ENCODE measurements at places on chromosomes 1 and 21.

- no peak for DNase-seq
Observed at GRCh38 chr21:41245509-41246135, 71.0 kb upstream of the FAM3B start.

DNA sequence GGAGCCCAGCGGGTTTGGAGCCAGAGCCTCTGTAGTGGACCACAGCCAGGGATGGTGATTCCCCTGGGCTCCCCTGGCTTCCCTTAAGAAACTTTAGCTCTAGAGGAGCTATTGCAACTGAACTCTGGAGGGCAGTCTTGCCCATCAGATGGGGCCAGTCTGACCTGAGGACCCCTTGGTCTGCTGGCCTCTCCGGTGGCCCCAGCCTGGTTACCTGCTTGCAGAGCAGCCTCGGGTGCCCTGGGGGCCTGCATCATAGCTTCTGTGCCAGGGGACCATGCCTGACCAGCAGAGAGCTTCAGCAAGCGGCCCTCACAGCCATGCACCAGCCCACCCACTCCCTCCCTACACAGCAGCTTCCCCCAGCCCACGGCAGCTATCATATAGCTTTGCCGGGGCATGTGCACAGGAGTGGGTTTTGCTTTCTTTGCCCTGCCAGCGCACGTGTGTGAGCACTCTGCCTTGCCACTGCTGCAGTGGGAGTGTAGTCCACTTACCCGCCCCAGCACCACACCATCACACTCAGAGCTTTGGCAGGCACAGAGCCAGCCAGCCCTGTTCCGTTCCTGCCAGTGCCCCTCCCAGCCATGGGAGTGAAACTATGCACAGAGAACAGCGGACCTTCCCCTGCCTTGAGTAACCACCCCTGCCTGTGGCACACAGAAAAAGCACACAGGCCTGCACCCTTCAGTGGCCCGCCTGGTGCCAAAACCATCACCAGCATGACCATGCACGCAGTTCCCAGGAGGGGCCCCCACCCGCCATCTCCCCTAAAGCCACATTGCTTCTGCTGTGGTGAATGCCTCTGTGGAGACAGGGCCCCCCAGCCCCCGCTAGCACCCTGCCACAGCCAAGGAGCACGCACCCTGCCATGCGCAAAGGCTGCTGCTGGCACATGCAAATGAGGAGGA, 442.9 kb upstream of the NEGR1 start:
- no peak for DNase-seq

GRCh38 chr1:80462006-80462405, 1338.7 kb upstream of the ADGRL2 start:
- DNase-seq = no peak

DNA sequence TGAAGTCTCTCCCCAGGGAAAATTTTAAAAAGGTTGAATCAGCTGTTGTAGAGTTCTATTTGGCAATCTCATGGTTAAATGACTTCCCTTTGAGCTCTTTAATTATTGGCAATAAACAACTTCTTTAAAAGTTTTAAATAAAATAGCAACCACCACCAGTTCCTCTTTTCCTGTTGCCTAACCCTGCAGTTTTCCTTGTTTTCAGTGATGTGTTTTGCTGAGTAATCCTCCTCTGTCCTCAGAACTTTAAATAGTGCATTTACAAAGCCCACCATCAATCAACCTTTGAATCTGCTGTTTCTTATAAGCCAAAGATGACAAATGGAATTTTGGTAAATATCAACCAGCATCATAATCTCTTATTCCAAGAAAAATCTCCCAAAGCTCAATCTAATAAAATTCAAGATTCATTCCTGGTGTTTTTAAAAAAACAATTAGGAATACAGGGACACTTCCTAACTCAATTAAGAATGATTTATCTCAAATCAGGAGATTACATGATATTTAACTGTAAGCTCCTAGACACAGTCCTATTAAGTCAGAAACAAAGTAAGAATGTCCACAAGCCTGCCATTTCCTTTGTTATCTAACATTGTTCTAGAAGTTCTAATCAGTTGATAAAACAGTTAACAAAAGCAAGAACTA, 14.8 kb downstream of the AVPR1B start:
- peak; percentile 24 for DNase-seq

DNA sequence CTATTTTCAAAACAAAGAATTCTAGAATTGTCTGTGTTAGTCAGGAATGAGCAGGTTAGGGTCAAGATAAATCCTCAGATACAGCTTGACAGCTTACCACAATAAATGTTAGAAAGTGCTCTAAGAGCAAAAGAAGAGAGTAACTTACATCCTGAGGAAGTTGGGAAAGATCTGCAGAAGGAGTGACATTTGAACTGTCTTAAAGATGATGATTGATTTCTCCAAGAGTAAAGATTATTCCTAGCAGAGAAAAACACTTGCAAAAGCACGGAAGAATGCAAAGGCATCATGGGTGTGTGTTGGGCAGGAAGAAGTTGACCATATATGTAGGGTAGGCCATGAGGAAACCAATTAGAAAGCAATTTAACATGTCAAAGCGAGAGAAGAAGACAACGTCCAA, 175.4 kb downstream of the LRRC7 start:
- DNase-seq = peak; percentile 11

DNA sequence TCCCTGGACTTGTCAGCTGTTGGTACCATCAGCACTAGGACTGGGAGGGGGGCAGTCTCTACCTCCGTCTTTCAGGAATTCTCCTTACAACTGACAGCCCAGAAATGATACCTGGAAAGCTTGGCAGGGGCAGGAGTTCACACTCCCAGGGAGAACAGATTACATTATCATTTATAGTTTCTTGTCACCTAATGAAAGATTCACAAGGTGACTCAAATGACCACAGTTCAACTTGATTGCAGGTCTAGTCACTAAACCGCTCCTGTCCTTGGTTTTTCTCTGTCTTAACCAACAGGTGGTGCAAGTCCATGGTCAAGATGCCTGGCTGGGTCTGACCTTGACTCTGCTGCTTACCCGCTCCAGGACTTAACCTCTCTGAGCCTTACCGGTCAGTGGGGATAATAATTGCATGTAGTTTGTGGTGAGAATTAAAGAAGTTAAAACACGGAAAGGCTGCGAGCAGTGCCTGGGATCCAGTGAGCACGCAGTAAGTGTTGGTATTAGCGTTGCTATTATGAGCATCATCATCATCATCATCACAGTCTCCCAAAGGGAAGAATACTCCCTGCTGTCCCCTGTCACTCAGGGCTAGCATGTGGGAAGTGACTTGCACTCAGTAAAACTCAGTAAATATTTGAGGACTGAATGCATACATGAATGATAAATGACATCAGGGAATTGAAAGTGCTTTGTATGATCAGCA, 125.3 kb upstream of the CD34 start:
- DNase-seq = peak; percentile 42

DNA sequence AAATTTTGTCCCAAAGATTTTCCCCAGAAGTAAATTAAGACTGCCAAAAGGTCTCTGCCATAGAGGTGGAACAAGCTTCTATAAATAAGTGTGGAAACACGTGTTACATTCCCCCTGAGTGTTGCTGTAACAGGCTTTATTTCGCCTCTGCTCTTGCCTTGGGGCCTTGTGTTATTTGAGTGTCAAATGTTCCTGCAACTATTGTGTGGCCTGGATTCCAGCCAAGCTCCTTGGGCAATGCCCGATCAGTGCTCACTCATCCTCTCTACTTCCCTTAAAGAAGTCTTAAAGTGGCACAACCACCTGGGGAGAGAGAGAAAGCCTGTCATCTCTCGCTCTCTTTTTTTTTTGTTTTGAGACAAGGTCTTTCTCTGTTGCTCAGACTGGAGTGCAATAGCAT, 156.7 kb downstream of the NR5A2 start:
- peak; percentile 82 for DNase-seq

GRCh38 chr1:65791801-65792668, 660 bp upstream of the PDE4B start:
- peak; percentile 17 for DNase-seq

- DNase-seq = no peak
Observed at GRCh38 chr1:70483342-70483741, 72.3 kb downstream of the CTH start.

DNA sequence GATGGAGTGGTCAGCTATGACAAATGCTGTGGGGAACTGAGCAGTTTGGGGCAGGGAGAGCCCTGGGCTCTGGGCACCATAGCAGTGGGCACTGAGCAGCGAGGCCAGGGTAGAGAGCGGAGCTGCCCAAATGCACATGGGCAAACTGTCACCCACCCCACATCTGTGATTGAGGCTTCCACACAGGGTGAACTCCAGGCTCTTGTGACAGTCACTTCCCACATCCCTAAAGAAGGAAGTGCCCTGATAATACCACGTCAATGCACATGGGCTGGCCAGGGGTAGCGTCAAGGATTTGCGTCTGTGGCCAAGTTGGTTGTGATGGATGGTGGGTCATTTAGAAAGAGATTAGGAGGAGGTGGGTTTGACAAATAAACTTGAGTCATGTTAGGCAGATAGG, 2.6 kb upstream of the GUCA2B start:
- no peak for DNase-seq

GRCh38 chr1:36306902-36307456, 811 bp downstream of the SH3D21 start:
- peak; percentile 90 for DNase-seq

GRCh38 chr1:213987422-213987926, 299 bp upstream of the PROX1 start:
- peak; percentile 92 for DNase-seq

- no peak for DNase-seq
Observed at GRCh38 chr1:114314098-114314497, 160.4 kb upstream of the SYT6 start.

GRCh38 chr1:27139980-27140379, 14.9 kb downstream of the SLC9A1 start:
- DNase-seq = no peak

DNA sequence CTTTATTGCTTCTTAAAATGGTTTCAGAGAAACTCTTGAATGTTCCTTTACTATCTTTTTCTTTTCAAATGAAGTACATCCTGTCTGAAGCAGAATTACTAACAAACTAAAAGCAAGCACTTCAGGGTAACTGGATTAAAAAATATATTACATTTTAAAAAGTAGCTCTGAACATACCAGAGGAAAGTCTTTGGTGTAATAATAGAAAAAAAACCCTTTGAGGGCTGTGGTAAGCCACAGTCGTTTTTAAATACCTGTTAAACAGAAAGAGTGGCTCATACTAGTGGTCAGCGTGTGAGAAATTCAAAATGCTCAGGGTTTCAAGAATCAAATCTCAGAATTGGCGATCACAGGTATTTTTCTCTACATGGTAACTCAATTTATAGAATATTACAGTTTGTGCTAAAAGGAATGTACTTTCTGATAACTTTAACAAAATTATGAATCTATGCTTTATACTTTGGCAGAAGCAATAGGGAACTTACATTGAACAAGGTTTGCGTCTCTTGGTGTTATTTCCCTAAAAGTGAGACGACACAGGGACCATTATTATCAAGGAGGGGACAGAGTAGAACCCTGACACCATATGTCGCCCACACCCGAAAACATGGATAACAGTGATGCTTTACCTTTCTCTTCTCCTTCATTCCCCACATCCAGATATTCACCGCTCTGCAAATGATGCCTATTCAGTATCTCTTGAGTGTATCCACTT, 97.0 kb upstream of the DPH5 start:
- DNase-seq = no peak

- DNase-seq = no peak
Observed at GRCh38 chr1:54480525-54480848, 67.5 kb upstream of the ACOT11 start.
